Sigmoid colon (tissue), 7 donors: ENCODE measurements at places on chromosomes 3 and 15.

DNA sequence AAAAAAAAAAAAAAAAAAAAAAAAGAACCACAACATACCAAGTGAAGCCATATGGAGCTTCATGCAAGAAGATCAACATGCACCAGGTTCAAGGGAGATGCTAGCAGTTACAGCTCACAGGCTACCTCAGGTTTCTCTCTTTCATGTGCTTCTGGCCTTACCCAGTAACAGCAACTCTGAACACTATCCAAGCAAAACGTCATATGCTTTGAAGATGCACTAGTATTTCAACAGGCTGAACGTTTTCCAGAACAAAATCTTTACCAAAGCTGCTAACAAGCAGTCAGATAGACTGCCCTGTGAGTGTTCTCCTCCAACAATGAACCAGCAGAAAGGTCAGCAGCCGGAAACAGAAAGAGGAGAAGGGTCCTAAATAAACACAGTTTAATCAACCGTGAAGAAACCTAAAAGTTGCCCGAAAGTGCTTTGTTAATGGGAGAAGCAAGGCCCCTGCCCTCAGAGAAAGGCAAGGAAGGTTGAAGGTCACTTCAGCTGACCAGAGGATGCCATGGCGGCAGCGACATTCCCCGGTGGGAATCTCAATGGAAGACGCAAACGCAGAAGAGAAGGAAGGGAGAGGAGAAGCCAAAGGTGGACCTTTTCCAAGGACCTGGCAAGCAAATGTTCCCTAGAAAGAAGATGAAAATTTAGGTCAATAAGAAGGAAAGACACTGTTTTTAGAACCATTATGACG lies 80.1 kb downstream of the CCNL1 start:
- DNase-seq: no peak

DNA sequence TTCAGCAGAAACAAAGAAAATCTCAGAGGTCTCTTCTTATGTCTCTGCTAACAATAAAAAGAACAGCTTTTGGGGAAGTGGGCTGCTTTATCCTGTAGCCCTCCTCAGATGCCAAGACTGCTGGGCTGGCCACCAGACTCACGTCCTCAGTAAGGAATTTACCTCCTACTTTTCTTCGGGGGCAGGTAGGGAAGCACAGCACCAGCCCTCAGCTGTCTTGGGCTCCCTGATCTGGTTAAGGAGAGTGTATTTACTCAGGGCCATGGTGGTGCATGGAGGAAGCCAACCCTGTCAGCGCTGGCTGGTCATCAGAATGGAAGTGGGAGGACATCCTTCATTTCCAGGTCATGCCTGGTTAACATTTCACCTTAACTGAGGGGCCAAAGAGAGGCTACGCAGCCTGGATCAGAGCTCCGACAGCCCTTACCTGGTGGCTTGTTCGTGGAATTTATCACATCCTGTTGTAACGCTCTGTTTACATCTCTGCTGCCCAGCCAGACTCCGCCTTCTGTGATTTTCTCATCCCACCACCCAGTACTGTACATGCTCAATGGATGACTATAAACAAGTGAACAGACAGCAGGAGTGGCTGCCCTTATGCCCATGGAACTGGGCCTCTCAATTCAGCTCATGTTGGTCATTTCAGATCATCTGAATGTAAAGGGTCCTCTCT lies 108.3 kb downstream of the IGF2BP2 start:
- no peak for DNase-seq

DNA sequence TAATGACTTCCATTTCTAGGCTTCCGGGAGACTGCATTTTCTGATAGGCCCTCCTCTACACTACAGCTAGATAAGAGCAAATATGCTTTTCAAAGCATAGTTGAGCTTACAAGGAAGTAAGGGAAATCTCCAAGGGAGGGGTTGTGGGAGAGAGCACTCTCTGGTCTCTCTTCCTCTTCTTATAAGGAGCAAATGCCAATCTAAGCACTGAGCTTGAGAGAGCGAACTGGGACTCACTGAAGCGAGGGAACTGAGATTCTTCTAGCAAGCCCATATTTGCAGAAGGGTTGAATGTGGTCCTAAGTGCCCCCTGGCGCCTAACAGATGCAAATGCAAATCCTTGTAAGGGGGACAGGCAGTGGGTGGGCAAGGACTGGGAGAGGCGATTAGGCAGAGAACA lies 164.8 kb downstream of the ERC2 start:
- DNase-seq: no peak

DNA sequence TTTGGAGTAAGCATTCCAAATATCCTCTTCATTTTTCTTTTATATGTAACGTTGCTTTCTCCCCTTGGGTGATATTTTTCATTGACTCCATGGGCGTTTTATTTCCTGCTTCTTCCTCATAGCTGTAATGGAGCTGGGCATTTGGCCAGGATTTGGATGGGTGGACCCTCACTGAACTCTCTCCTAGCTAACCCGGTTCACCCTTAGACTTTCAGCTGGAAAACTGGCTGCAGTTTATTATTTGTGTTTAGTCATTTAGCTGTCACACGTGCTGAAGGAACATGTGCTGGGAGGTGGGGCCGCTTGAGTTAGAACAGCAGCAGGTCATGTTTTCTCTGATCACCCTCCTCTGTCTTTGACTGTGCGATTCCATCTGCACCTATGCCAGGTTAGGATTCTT lies 407.6 kb downstream of the ZIC1 start:
- peak; percentile 61 for DNase-seq

DNA sequence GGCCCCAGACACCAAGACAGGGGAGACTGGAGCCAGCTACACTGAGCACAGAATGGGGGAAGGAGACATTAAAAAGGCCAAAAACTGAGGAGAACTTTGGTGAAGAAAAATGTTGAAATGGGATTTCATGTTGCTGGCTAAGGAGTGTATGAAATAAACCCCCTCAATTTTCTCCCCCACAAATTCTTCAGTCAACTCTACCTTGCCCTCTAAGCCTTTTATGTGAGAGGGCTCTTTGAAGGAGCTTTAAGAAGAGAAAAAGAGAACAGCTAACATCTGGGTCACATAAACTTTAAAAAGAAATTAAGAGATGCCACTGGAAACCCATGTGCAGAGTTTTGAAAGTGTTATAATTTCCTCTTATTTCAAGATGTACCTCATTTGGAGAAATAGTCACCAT lies 88.6 kb downstream of the ATP8B4 start:
- no peak for DNase-seq

DNA sequence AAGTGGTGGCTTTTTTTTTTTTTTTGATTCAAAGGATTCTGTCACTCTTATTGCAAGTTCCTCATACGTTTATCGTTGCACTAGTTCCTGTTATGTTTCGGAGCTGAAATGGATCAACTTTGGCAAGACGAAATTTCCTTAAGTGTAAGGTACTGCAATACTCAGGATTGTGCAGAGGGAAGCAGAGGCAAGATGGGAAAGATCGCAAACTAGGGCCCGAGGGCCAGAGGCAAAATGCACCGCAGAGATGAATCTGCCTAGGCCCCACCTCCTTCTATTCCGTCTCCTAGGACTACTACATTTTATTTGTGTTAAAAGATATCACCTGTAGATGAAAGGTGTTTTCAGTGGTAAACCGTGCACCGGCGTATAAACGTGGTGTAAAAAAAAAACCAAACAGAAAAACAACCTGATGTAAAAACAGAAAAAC lies 331 bp downstream of the RNU6-1 start:
- peak; percentile 60 for DNase-seq

DNA sequence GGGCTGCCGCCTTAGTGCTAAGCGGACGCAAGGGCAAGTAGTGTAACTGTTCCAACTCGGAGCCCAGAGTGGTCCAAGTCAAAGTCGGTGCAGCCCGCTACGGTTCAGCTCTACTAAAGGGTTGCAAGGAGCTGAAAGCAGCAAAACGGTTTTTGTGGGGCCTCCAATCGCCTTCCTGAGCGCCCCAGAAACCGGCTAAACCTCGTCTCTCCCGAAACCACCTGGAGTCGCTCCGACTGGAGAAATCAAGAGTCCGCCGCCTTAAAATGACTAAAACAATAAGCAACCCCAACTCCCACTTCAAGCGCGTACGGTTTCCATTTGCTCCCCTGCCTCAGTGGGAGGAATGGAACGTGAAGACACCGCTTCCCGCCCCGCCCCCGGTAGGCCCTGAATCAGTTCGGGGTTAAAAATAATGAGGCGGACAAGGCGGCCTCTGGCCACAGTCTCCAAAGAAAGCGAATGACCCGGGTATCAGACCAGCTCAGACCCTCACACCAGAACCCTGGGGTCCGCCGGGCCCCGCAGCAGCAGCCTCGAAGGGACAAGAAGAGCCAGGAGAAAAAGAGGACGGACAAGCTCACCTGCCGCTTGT lies 401 bp downstream of the SEC11A start:
- DNase-seq: peak; percentile 67

GRCh38 chr3:151386056-151386455 lies 1.5 kb upstream of the P2RY12 start:
- DNase-seq: no peak

DNA sequence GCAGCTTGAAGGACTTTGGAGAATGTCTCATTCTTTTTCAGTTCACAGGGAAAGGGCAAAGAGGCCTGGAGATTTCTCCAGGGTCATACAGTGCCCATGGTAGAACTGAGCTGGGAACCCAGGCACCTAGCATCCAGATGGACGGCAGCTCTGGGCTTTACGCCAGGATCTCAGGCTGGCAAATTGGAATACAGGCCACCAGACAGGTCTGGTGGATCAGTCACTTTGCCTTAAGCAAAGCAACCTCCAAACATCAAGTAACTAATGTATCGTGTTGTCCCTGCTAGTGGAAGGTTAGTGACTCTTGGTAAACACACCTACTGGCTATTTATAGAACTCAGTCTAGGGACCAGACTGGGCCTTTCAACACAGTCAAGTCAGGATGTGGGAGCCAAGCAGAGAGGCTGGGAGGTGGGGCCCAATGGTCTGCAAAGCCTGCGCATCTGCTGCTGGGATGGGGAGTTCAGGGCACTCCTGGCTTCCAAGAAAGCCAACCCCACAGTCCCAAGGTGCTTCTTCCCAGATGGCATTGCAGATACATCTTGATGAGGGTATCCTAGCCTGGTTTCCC lies 30.2 kb downstream of the RPLP1 start:
- no peak for DNase-seq

DNA sequence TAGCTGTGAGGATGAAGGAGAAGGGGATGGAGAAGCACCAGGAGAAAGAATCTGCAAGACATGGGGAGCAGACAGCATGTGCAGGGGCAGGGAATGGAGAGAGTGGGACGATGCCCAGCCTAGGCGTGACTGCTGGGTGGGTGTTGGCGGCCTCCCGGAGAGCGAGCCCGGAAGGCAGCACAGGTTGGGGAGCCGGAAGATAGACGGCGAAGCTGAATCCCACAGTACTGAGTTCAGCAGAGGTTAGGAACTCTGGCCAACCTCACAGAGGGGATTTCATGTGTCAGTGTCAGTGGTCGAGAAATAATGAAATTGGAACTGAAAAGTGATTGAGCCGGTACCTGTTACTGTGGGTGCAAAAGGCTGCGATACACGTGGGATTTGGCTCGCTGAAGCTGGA lies 55.2 kb downstream of the PXYLP1 start:
- DNase-seq: no peak

GRCh38 chr15:63473749-63473998 lies 30.7 kb upstream of the USP3 start:
- no peak for DNase-seq

GRCh38 chr3:59839283-59839682 lies 789.5 kb upstream of the CFAP20DC start:
- DNase-seq: no peak

DNA sequence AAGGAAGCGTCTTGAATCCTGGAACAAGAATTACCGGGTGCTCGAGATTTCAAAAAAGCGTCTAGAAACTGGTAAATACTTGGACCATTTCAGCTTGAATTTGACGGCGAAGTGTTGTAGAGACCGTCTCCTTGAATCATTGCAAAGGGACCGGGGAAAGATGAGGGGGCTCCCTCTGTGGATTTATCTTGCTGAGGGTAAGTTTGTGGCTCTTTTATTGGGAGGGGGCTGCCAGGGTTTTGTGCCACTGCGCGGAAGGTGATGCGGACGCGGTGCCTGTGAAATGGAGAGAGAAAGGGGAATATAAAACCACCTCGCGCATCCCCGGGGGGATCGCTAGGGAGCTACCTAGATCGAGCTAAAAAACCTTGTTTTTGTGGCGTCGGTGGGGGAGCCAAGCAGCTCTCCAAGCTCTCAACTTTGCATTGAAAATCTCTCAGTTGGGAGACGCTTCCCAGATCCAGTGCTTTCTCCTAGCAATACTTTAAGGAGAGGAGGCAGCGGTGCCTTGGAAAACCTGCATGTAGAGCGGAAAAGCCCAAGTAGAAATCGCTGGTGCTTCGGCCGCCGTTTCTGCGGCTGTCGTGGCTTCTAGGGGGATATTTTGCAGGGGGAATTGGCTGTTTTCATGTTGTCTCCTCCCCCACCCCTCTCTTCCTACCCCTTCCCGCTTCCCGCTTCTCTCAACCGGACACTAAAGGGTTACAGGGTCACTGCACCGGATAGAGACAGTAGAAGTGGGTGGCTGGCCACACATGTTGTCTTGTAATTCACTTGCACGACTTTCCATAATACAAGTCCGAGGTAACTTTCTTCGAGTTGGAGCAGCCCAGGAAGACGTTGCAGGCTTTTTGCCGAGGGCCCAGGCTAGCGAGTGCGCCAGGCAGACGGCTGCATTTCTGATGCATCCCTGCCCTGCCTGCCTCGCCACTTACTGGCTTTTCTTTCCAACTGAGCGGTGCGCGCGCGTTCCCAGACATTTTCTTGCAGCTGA lies 187.6 kb downstream of the NLGN1 start:
- peak; percentile 72 for DNase-seq

DNA sequence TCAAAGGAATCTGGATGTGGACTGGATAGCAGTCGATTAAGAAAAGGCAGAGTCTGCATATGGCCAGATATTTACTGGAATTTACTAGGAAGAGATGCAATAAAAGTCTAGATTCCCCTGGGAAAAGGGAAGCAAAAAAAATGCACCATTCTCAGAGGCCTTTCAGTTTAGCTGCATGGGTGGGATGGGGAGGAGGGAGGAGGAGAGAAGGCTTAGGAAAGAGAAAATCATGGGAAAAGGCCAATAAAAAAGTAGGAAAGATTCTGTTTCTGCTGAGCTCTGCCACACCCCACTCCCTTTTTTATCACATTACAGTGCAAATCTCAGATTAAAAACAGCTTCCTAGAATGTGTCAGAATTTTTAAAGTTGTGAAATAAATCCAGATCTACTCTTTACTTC lies 103.6 kb downstream of the ADAMTS9 start:
- DNase-seq: no peak

GRCh38 chr3:55296030-55296429 lies 191.1 kb downstream of the WNT5A start:
- no peak for DNase-seq

GRCh38 chr15:58109419-58109818 lies 28.8 kb upstream of the AQP9 start:
- DNase-seq: no peak
